ENCODE measurements at places on chromosomes 7 and 10.
A peak's percentile ranks its signal among the peaks of the same experiment; 100 is the strongest.

- no peak for DNase-seq
Measured at GRCh38 chr10:6748029-6748428, 168.0 kb upstream of the PRKCQ start.

GRCh38 chr7:155295511-155295910 lies 2.2 kb upstream of the INSIG1 start:
- DNase-seq: no peak

DNA sequence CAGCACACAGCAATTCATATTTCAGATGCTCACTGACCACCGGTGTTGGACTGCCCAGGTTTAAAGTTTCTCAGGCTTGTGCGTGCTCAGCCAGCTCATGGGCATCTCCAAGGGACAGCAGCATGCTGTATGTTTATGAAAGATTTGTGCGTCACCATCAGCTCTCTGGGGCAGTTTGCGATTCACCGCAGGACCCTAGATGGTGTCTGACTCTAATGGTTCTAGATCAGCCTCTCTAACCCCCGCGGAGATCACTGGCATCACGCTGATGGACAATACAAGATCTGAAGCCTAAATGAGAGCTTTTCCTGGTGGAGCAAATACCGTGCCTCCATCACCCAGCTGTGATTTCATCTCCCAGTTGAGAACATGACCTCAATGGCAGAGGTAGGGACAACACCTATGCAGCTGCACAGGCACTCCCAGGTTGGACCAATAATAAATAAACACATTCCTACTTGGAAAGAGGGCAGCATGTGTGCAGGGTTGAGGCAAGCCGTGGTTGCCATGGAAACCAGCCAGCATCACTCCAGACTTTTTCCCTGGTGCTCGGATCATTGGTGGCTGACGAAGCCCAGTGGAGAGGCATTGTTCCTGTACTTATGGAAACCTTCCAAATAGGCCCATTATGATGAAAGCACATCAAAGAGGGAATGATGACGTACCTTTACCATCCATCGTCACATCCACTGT lies 253.6 kb downstream of the KCNMA1 start:
- DNase-seq: no peak

DNA sequence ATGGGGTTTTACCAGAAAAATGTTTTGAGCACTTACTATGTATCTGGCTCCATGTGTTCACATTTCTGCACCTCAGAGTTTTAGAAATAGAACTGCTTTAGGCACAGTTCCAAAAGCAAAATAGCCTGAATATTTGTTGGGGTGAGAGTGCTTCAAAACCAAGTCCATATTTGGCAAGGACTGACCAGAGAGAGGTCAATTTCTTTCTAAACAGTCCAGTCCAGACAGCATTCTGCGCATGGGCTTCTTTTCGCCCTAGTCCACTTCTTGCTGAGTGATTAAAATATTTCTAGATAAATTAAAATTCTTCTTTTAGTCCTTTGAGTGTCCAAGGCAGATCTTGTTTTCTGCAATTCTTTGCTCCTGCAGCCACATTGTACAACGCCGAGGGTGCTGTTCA lies 427.0 kb downstream of the PHTF2 start:
- DNase-seq: no peak

DNA sequence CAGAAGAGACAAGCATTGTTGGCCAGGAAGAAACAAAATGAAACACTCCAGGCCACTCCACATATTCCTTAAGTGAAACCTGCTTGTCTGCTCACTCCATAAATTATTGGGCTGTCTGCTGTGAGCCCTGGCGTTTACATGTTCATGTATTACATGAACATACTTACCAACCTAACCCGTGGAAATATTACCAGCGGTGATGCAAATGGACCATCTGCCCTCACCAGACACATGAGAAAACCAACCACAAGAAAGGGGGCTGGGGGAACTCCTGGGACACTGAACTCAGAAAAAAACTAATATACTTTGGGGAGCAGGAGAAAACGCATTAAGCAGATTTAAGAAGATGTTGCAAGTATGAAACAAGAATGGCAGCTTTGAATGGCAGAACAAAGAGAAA lies 731.2 kb upstream of the IGFBP3 start:
- DNase-seq: no peak

DNA sequence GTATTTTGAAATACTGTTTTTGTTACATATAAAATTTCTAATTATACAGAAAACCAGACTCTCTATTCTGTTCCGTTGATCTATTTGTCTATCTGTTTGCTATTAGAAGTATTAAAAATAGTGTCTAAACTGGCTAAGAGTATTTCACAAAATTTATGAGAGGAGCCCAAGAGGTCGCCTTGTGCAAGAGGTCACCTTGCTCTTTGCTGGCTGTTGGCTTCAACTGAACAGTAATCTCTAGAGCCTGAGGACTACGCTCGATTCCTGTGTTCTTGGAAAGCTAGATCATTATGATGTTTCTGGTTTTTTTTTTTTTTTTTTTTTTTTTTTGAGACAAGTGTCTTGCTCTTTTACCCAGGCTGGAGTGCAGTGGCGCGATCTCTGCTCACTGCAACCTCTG lies 428.6 kb downstream of the LRMDA start:
- DNase-seq: no peak

DNA sequence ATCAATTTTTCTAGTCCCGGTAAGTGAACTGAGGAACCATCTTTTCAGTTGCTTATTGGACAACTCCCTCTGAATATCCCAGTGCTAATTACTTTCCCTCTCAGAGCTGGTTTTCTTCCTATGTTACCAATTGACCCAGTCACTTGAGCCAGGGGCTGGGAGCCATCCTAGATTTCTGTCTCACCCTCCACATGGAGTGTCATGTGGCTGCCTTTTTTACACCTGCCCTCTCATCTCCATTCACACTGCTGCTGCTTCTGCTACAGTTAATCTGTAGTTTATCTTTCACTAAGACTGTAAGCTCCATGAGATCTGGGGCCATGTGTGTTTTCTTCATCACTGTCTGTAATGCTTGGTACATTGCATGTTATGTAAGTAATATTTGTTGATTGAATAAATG lies 35.8 kb downstream of the VCL start:
- no peak for DNase-seq

- DNase-seq: no peak
Measured at GRCh38 chr7:30389791-30390190, 88.8 kb downstream of the NOD1 start.

- no peak for DNase-seq
Measured at GRCh38 chr7:125661677-125662076, 732.1 kb upstream of the POT1 start.

GRCh38 chr10:73650537-73651331 lies 5.1 kb downstream of the SYNPO2L start:
- DNase-seq: no peak

DNA sequence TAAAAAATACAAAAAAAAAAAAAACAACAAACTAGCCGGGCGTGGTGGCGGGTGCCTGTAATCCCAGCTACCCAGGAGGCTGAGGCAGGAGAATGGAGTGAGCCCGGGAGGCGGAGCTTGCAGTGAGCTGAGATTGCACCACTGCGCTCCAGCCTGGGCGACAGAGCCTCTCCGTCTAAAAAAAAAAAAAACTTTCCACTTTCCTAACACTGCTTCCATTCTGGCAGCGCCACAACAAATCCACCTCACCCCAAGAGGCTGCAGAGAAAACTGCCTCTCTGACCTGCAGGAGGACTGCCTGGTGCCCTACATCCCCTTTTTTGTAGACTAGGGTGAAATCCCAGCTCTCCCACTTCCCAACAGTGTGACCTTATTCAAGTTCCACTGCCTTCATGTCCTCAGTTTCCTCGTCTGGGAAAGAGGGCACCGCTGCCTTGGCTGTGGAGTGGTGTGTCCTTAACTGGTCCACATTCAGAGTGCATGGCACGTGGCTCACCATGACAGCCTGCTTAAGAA lies 2.6 kb upstream of the MBL2 start:
- no peak for DNase-seq

DNA sequence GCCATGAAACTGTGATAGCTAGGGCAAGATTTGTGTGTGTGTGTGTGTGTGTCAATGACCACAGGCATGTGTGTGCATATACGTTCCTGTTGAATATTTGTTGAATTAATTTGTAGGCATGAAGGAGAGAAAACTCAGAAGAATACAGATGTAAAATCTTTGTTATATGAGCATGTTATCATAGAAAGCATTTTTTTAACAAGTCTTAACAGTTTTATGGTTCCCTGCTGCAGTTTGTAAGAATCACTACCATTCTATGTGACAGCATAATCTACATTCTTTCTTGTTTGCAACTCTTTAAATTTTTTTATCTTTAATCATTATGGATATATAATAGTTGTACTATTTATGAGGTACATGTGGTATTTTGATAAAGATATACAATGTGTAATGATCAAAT lies 130.3 kb downstream of the CD36 start:
- no peak for DNase-seq

DNA sequence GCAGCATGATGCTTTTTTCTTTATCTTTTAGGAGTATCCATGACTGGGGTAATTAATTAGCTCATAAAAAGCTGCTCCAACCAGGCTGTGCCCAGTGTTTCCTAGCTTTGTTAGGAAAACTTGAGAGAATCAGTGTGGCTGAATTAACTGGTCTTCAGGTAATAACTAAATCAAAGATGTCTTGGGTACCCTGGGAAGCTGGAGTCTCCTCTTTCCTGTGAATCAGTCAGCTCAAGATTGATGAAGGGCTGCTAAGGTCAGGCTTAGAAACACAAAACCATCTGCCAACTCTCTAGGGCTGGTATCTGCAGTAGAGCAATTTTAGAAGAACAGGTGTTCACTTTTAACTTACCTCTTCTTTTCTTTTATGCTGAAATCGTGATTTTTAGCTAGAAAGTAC lies 21.4 kb upstream of the ATOH7 start:
- DNase-seq: no peak

GRCh38 chr7:23055582-23056178 lies 41.8 kb upstream of the HYCC1 start:
- peak; percentile 42 for DNase-seq

DNA sequence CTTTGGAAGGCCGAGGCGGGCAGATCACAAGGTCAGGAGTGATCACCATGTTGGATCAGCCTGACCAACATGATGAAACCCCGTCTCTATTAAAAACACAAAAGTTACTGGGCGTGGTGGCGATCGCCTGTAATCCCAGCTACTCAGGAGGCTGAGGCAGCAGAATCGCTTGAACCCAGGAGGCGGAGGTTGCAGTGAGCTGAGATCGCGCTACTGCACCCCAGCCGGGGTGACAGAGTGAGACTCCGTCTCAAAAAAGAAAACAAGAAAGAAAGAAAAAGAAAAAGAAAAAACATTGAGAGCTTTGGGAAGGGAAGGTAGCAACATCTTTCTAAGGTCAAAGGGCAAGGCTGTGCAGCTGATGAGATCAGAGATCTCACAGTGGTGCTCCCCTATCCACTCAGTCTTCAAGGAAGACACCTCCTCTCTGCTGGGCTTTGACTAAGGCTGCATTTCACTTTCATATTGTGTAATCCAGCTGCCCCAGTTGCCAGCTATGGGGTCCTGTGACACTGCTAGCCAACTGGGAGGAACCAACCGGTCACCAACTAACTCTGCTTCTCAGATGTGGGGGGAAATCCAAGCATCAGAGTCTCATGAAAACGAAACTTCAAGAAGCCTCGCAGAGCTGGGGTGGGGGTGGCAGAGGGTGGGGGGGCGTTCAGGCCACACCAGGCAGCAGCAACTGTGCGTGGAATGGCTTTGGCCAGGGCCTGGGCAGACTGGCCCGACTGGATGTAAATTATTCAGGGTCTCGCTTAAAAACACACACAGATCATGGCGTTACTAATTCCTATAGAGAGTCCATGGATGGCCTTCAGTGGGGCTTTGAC lies 1.5 kb downstream of the IL15RA start:
- no peak for DNase-seq

GRCh38 chr7:111098011-111098925 lies 7.3 kb downstream of the LRRN3 start:
- DNase-seq: peak; percentile 37

DNA sequence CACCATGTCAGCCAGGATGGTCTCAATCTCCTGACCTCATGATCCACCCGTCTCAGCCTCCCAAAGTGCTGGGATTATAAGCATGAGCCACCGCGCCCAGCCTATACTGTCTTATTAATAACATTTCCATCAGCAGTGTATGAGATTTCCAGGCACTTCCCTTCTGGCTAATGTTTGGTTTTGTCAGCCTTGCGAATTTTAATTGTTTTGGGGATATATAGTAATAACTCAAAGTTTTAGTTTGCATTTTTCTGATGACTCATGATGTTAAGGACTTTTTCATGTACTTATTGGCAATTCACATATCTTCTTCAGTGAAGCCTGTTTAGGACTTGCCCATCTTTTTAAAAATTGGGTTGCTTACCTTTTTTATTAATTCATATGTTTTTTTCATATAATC lies 76.0 kb downstream of the TMEM270 start:
- DNase-seq: no peak

DNA sequence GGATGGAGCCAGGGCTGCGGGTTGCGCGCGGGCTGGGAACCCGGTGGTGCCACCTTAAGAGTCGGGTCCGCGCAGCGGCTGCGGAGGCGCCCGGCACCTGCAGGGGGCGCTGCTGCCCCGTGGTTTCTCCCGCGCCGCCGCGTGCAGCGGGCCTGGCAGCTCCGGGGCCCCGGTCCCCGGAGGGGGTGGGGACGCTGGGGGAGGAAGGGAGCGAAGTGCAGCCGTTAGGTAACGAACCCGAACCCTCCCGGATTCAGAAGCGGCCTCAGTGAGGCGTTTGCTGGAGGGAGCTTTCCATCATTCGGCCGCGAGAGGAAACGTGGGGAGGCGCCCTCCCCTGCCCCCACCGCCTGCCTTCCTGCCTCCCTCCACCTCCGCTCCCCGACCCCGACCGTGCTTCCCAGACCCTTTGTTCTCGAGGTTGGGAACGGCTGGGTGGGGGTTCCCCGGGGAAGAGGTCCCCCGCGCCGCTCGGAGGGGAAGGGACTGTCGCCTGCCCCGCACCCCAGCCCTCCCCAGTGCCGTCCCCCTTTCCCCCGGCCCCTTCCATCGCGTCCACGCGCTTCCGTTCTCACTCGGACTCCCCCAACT lies 29.6 kb downstream of the SKIDA1 start:
- peak; percentile 86 for DNase-seq

GRCh38 chr7:73597978-73598782 lies 19.8 kb upstream of the TBL2 start:
- DNase-seq: no peak

- peak; percentile 55 for DNase-seq
Measured at GRCh38 chr10:102395400-102396316, at the start of gene NFKB2. TSS of gene NFKB2 (plus strand) at chr10:102395705. CDS start at chr10:102395960, 255 bp downstream.

DNA sequence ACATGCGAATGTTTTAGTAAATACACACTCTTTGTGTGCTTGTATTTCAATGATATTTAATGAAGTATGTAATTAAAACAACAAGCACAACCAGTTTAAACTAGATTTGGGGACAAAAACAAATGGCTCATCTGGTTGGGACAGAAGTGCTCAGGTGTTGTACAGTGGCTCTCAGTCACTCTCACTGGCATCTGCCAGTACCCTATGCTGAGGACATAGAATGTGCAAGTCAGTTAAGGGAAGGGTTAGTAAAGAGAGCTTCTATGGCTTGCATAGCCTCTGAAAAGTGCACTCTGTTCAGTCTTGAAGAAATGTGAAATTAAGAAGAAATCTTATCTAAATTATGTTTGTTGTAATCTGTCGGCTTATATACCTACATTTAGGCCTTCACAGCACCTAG lies 183.0 kb downstream of the LRRC4 start:
- DNase-seq: no peak

GRCh38 chr7:34064519-34065158 lies 159.3 kb downstream of the BMPER start:
- DNase-seq: no peak

- peak; percentile 18 for DNase-seq
Measured at GRCh38 chr7:37832194-37832593, 16.2 kb upstream of the NME8 start.

- no peak for DNase-seq
Measured at GRCh38 chr7:8146106-8146787, 115.7 kb downstream of the ICA1 start.

- DNase-seq: no peak
Measured at GRCh38 chr10:103793920-103794883, 61.2 kb downstream of the SH3PXD2A start.
